ENCODE measurements at places on chromosomes 5 and 9. TPM values are rescaled to one million over a fixed set of nuclear protein-coding genes. Genes with fewer than 3 reads are reported as not detected.

The ARPC5L gene
- 16.9 TPM for total RNA-seq

The ARID3C gene
- not detected for total RNA-seq

The RASGRF2 gene
- 6.8 TPM for total RNA-seq

The PCDHGA10 gene
- 11.5 TPM for total RNA-seq

The GBA2 gene
- 55.3 TPM for total RNA-seq

The IFNA6 gene
- total RNA-seq: not detected

The PDLIM4 gene
- 38.2 TPM for total RNA-seq

The SEMA4D gene
- total RNA-seq: 4.6 TPM

The OR1J2 gene
- total RNA-seq: not detected

The FOXD1 gene
- total RNA-seq: not detected

The LVRN gene
- 4.1 TPM for total RNA-seq

Measured in sigmoid colon (tissue), 7 donors.